ENCODE measurements at places on chromosomes 4 and X. TPM values are rescaled to one million over a fixed set of nuclear protein-coding genes. Genes with fewer than 3 reads are reported as not detected.

GLRB gene
- 12.7 TPM for total RNA-seq

KCNE5 gene
- total RNA-seq, result not detected

RASSF6 gene
- total RNA-seq, result 17.5 TPM

EFNB1 gene
- total RNA-seq, result 19.9 TPM

BTK gene
- 1.3 TPM for total RNA-seq

KLHL2 gene
- 20.4 TPM for total RNA-seq

CXCL1 gene
- 0.74 TPM for total RNA-seq

CYBB gene
- 7.2 TPM for total RNA-seq

ETDB gene
- not detected for total RNA-seq

CT83 gene
- total RNA-seq, result not detected

USP17L13 gene
- total RNA-seq, result not detected

SAGE1 gene
- 1.8 TPM for total RNA-seq

CTAG2 gene
- 15.4 TPM for total RNA-seq

SOWAHB gene
- 3.9 TPM for total RNA-seq

PARM1 gene
- 105 TPM for total RNA-seq

EGF gene
- 1.9 TPM for total RNA-seq

FAM184B gene
- 0.34 TPM for total RNA-seq

EREG gene
- 0.51 TPM for total RNA-seq

SERTM2 gene
- 0.05 TPM for total RNA-seq

GYPE gene
- total RNA-seq, result not detected

CYTL1 gene
- total RNA-seq, result 1.4 TPM

TIGD4 gene
- 0.28 TPM for total RNA-seq

MCTS1 gene
- total RNA-seq, result 17.5 TPM

STPG2 gene
- 1.1 TPM for total RNA-seq

ODAPH gene
- total RNA-seq, result not detected

ZDHHC15 gene
- 2.9 TPM for total RNA-seq

CT47A1 gene
- not detected for total RNA-seq

AR gene
- 119 TPM for total RNA-seq

PRRG1 gene
- total RNA-seq, result 5.0 TPM

SFRP2 gene
- total RNA-seq, result 3.7 TPM

VCX2 gene
- total RNA-seq, result 27.8 TPM

MSANTD1 gene
- 1.2 TPM for total RNA-seq

LRAT gene
- total RNA-seq, result 3.0 TPM

LINC00632 gene
- 6.5 TPM for total RNA-seq

UGT2B15 gene
- total RNA-seq, result not detected

MAMLD1 gene
- 2.2 TPM for total RNA-seq

CYLC1 gene
- not detected for total RNA-seq

PRICKLE3 gene
- total RNA-seq, result 17.4 TPM

Data from prostate gland (tissue), 2 donors.